Left lobe of liver (tissue), 2 donors: ENCODE measurements at places on chromosomes 11 and 22.

DNA sequence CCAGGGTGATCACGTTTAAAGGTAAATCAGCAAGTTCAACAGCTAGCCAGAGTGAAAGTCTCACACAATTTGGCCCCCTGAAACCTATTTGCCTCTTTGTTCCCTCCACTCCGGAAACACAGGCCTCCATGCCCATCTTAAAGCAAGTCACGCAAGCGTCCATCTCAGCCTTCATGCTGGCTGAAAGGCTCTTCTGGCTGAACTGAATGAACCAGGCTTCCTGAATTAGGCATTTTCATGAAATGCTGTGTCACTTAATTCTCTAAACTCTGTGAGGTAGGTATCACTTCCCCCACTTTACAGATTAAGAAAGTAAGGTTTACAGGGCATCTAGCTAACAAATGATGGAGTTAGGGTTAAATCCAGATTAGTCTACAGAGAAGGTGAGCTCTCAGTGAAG, 1.4 kb downstream of the SLC25A17 start:
- no peak for DNase-seq

GRCh38 chr11:7435176-7435575, 50.1 kb upstream of the OLFML1 start:
- DNase-seq = no peak

DNA sequence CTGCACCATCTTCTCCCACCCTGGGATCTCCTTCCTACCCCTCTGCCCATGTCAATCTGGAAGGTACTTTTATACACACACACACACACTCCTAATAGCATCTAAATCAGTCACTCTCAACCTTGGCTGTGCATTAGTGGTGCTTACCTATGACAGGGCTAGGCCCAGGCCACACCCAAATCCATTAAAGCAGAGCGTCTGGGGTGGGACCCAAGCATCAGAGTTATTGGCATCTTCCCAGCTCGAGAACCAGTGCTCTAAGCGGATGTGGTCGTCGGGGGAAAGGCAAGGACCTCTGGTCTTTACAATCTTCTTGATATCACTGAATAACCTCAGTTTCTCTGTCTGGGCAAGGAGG, 194.6 kb downstream of the TRIM29 start:
- no peak for DNase-seq

GRCh38 chr11:12599408-12600143, 74.6 kb upstream of the TEAD1 start:
- DNase-seq = peak; percentile 80

DNA sequence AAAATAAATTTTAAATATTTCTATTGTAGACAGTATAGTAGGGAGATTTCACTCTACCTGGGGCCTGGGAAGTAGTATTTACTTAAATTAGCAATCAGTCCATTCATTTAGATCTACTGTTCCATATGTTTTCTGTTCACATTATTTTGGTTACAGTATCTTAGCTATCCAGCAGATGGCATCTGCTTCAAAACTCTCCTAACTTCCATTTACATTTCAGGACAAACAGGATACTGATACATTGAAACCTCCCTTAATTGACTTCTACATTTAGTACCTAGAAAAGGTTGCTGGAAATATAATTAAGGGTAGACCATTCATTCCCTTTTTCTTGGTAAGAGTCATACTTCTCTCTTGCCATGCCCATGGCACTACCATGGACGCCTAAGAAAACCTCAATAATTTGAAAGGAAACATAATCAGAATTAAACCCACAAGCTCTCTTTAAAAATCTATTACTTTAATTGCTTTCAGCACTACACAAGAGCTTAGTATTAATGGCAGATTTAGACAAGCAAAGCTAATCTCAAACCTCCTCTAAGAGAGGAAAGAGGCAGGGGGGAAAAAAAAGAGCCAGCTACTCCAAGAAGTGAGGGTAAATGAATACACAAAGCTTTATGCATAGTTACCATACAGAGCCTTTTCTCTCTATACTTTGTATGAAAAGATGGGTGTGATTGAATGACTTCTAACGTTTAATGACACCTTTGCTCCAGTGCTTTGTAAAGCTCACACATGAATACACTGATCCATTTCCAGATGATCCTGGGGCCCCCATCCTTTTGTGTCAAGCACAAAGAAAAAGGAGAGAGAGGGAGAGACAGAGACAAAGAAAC, 131.2 kb upstream of the MTMR2 start:
- no peak for DNase-seq

DNA sequence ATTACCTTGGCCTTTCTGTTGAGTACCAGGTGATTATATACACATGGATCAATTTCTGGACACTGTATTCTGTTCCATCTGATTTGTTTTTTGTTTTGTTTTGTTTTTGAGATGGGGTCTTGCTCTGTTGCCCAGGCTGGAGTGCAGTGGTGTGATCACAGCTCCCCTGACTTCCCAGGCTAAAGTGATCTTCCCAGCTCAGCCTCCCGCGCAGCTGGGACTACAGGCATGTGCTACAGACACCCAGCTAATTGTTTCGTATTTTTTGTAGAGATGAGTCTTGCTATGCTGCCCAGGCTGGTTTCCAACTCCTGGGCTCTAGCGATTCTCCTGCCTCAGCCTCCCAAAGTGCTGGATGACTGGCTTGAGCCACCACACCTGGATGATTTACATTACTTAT, 19.0 kb downstream of the TCIRG1 start:
- no peak for DNase-seq

DNA sequence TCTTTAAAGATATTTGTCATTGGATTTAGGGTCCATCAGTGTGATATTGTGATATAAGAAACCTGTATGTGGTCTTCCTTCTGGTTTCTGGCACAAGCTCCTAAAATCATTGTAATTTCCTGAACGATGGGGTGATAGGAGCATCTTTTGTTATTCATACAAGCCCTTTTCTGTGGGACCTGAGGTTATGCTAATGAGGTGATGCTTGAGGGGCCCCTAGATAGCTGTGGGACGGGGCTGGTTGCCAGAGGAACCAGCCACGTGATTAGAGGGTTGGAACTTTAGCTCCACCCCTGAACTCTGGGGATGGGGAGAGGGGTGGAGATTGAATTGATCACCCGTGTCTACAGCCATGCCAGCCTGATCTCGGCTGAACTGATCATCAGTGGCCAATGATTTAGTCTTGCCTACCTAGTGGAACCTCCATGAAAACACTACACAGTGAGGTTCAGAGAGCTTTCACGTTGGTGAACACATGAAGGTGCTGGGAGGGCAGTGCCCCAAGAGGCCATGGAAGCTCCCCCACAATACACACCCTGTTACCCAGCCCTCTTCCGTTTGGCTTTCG, 62.8 kb downstream of the BCR start:
- DNase-seq = no peak

GRCh38 chr11:132623511-132623910, 908.8 kb downstream of the OPCML start:
- DNase-seq = no peak

DNA sequence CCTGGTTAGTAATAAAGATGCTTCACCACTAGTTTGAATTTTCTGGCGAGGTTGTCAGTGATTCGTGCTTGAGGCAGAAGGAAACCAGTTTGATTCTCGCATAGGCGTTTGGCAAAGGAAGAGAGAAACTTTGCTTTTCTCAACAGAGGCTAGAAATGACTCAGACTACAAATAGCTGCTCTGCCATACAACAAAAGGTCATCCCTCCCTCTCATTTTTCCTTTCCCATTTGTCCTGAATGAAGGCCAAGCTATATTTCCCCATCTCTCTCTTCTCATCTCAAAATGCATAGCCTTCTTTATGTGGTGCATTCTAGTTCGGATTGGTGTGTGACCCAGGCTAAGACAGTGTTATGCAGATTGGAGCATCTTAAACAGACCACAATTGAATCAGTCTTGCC, 741.4 kb downstream of the NTM start:
- DNase-seq = no peak

DNA sequence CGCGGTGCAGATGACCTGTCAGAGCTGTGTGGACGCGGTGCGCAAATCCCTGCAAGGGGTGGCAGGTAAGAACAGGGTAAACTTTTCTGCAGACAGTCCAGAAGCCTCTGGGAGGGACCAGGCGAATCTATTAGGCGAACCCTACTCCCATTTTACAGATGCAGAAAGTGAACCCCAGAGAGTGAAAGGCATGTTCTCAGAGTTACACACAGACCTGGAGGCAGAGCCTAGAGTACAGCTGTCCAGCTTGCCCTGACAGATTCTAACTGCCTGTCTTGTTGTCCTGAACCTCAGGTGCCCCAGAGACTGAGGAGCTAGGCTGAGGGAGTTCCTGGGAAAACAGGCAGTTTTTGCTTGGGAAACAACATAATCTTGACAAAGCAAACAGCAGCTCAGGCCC, 665 bp downstream of the CCS start:
- no peak for DNase-seq
